ENCODE measurements at places on chromosomes 4 and X. TPM values are rescaled to one million over a fixed set of nuclear protein-coding genes. Genes with fewer than 3 reads are reported as not detected.

GRCh38 chr4:145446184-145446583, 35.5 kb upstream of the SMAD1 start:
- DNase-seq: no peak

DNA sequence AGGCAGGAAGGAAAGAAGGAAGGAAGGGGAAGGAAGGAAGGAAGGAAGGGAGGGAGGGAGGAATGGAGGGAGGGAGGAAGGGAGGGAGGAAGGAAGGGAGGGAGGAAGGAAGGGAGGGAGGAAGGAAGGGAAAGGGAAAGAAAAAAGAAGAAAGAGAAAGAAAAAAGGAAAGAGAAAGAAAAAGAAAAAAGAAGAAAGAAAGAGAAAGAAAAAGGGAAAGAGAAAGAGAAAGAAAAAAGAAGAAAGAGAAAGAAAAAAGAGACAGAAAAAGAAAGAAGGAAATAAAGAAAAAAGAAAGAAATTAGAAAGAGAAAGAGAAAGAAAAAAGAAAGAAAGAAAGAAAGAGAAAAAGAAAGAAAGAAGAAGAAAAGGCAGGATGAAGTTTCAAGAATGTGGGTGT, 15.0 kb upstream of the NHSL2 start:
- DNase-seq: no peak

DNA sequence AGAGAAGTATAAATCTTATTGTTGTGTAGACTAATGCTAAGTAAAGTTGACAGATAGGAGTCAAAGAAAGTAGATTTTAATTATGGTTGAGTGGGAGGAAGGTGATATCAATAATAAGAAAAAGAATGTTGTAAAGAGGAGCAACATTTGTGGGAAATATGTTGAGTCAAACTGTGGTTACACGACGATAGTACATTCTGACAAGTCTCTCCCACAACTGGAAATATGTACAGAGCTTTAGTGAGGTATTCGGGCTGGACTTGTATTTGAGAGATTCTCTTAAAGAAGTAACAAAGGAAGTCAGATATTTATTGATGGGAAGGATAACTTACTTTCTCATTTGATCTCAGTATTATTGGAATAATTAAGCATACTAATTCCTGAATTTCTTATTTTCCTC, 525.3 kb upstream of the MAGEB2 start:
- DNase-seq: no peak

DNA sequence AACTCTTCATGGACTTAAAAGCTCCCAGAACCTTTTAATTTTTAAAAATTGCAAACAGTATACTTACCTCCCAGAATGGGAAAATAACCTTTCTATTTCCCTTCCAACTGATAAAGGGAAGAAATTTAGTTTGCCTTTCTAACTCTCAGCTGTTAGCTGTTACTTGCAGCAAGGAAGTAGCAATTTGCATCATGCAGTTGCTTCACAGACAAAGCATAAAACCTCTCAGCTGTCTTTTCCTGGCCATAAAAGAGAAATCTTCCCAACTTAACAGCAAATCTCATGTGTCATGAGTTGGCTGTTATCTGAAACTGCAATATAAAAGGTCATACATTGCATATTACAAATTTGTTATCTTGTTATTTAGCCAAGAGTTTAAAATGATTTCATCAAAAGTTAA, 18.4 kb downstream of the C4orf17 start:
- DNase-seq: no peak

MAPK10 gene
- total RNA-seq: not detected

WNK3 gene
- total RNA-seq: 0.62 TPM

PDZD4 gene
- not detected for total RNA-seq

GIMD1 gene
- not detected for total RNA-seq

DNA sequence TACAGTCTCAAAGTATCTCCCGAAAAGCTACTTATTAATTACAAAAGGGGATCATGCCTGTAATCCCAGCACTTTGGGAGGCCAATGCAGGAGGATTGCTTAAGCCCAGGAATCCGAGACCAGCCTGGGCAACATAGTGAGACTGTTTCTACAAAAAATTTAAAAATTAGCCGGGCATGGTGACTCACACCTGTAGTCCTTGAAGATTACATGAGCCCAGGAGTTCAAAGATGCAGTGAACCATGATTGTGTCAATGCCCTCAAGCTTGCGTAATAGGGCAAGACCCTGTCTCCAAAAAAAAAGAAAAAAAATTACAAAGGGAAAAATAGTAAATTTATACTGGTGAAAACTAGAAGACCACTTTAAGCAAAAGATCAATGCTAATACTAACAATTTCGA, 3.3 kb upstream of the PORCN start:
- peak; percentile 47 for DNase-seq

CFAP99 gene
- not detected for total RNA-seq

GRCh38 chrX:9558615-9559014, 93.8 kb downstream of the TBL1X start:
- no peak for DNase-seq

GRCh38 chr4:67106861-67107460, 438.3 kb downstream of the CENPC start:
- no peak for DNase-seq

LRP2BP gene
- 0.17 TPM for total RNA-seq

DNA sequence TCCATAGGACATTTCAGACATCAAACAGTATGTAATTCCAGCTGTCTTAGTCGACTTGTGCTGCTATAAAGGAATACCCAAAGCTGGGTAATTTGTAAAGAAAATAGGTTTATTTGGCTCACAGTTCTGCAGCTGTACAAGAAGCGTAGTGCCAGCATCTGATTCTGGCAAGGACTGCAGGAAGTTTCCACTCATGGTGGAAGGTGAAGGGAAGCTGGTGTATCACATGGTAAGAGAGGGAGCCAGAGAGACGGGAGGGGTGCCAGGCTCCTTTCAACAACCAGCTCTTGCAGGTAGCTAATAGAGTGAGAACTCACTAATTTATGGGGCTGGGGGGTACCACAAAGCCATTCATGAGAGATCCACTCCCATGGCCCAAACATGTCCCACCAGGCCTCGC, 253.0 kb upstream of the FGF13 start:
- no peak for DNase-seq

DNA sequence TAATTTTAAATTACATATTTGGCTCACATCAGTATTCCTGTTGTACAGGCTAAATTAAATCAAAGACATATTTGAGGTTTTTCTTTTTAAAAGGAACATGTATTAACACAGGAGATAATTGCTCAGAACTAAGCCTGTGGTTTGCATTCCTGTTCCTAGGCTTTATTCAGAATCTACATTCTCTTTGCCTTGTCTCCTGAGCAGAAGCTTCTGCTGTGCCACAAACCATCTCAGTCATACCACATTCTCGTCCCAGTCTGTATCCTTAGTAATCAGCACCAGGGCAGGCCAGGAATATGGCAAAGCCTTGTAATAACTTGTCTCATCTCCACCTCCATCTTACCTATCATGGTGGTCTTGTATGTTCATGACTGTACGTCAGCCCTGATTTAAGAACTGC, 162.8 kb downstream of the ARHGAP24 start:
- no peak for DNase-seq

- no peak for DNase-seq
Observed at GRCh38 chr4:6694177-6694901, 661 bp downstream of the S100P start.

DNA sequence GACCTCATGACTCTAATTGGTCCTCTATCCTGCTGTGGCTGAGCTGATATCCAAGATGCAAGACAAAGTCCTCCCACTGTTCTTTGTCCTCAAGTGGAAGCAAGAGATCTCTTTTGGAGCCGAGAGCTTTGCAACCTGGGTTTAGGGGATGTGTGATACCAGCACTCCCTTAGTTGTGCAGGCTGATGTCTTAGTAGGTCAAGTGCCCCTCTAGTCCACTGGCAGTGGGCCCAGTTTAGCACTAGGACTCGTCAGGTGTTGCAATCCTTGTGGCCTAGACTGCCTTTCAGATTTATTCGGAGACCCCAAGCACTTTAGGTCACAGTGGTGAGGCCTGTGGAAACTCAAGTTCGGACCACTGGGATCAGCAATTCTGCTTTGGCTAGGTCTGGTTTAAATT, 64.0 kb downstream of the GPRASP3 start:
- DNase-seq: no peak

GC gene
- 0.35 TPM for total RNA-seq
